Ureter (tissue), 1 donor: ENCODE measurements at places on chromosomes 4 and X. TPM values are rescaled to one million over a fixed set of nuclear protein-coding genes. Genes with fewer than 3 reads are reported as not detected.

- DNase-seq = no peak
Observed at GRCh38 chrX:38539748-38540147, 21.6 kb upstream of the TSPAN7 start.

Gene GAK
- total RNA-seq = 150 TPM

Gene LONRF3
- total RNA-seq = 6.9 TPM

DNA sequence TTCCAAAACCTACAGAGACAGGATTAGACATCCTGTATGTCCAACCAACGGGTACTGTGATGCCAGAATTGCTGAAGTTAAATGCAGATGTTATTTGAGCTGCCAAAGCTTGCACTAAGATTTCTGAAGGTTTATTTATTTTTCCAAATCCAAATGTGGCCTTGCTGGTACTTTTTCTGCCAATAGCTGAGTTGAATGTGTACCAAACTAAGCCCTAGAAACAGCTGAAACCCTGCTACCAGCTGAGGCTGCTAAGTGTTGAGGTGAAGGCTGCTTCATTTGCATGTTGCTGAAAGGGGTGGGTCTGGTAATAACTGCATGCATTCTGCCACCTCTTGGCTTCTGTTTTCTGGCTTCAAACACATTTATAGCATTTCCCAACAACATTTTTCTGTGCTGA is 366.5 kb downstream of the FAT4 start:
- DNase-seq = no peak

Gene GPR82
- total RNA-seq = 0.26 TPM

Gene SLC6A14
- 0.57 TPM for total RNA-seq

DNA sequence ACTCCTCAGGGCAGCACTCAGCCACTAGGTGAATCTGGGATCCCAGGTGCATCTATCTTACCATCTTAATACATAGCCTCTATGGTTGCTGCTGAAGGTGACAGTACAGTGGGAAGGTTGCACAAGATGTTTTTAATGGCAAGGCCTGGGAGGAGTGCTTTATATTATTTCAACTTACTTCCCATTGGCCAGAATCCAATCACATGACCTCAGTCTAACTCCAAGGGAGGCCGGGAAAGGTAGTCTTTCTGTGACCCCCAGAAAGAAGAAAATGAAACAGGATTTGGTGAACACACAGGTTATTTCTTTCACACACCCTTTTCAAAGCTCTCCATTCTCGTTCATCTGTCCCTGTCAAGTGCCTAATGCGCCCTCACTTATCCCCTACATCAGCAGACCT is 189.1 kb upstream of the ATP6AP2 start:
- DNase-seq = no peak

GRCh38 chr4:15771216-15772058 is 6.7 kb upstream of the CD38 start:
- DNase-seq = no peak

DNA sequence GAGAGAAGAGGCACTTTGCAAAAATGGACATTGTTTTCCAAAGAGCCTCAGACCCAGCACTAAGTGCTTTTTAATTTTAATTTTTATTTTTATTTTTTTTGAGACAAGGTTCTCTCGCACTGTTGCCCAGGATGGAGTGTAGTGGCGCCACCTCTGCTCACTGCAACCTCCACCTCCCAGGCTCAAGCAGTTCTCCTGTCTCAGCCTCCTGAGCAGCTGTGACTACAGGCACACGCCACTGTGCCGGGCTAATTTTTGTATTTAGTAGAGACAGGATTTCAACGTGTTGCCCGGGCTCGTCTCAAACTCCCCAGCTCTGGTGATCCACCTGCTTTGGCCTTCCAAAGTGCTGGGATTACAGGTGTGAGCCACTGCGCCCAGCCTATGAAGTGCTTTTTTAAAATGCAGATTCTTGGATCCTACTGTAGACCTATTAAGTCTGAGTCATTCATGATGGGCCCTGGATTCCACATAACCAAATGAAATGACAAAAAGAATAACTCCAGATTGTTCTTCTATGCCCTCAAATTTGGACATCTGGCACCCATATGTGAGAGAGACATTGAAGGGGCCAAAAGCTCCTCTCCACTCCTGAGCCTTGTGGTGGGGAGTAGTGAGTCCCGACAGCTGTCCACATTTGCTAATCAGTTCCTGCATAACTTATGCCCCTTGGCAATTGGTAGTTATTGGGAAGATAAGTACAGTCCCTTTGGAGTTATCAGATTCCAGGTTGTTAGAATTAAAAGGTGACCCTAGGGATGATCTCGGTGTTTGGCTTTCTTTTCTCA is 3.6 kb downstream of the NOCT start:
- no peak for DNase-seq

- no peak for DNase-seq
Observed at GRCh38 chrX:96407501-96407900, 277.1 kb upstream of the DIAPH2 start.

Gene ADH1A
- not detected for total RNA-seq

DNA sequence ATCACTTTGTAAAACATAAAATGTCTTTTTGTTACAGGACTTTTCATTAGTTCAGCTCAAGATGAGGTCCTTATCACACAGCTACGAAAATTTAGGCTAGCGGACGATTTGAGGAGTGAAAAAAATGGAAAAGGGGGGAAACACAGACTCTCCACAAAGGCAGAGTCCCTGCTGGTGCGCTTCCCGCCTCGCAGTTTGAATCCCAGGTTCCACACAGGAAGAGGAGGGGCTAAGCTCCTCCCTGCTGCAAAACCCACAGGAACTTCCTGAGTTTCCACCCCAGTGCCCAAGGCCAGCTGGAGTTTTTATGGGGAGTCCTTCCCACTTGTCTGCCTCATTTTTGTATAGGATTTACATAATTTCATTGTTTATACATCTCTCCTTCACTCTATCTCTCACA is 11.2 kb downstream of the ADAM29 start:
- no peak for DNase-seq

GRCh38 chrX:129510331-129510730 is 13.0 kb downstream of the SMARCA1 start:
- DNase-seq = no peak

- DNase-seq = no peak
Observed at GRCh38 chr4:1019729-1020470, 8.5 kb downstream of the FGFRL1 start.

GRCh38 chrX:123504630-123505270 is 228.1 kb downstream of the THOC2 start:
- no peak for DNase-seq

GRCh38 chr4:152101556-152102435 is 341.0 kb upstream of the GATB start:
- no peak for DNase-seq
